Stimulated activated CD8-positive, alpha-beta memory T cell treated with anti-CD3 and anti-CD28 coated beads, Interleukin-15, amount 100 ng/mL, for 1 hour (primary cell): ENCODE measurements at places on chromosomes 1 and 21.

GRCh38 chr21:27261676-27262075 is 294.8 kb upstream of the ADAMTS5 start:
- no peak for DNase-seq

DNA sequence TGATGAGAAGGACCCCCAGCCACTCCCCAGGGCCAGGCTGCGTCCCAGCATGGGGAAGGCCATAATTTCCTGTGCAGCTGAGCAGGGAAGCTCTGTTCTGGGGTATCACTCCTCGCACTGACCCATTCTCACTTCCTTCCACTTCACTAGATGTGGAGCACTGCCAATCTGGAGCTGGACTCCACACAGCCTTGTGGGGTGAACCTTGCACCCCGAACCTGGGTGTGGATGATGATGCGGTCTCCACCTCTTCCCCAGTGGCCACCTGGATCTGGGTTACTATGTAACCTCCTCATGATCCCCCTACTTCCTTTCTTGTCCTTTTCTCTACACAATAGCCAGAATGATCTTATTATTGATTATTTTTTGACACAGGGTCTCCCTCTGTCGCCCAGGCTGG is 36.7 kb downstream of the CTNNBIP1 start:
- DNase-seq, result no peak

GRCh38 chr21:16587141-16587581 is 857.4 kb downstream of the USP25 start:
- DNase-seq, result no peak

GRCh38 chr1:54347261-54347954 is 58.8 kb downstream of the SSBP3 start:
- no peak for DNase-seq

- DNase-seq, result no peak
These were observed 19.2 kb downstream of the WDTC1 start for GRCh38 chr1:27253596-27253995.

- no peak for DNase-seq
These were observed 15.3 kb upstream of the SSX2IP start for GRCh38 chr1:84705513-84705912.

DNA sequence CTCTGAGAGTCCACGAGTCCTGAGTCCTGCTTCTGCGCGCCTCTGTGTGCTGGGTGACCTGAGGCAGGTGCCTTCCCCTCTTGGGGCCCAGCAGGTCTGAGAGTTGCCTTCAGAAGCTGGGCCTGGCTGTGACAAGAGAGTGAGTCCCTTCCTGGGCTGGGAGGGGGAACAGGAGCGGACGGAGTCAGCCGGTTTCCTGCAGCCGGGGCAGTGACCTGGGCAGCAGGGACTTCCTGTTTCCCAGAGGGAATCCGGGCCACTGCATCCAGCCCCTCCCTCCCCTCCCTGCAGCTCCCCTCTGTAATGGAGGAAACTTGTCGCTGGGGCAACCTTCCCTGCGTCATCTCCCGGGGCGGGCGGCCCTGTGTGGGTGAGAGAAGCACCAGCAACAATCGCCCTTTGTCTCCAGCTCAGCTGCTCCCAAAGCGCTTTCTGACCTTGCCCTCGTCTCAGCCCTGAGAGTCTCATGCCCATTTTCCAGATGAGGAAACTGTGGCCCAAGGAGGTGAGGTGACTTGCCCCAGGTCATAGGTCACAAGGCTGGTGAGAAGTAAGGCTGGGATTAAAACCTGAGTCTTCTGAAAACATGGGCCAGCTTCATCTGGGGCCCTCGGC is 61.1 kb downstream of the SDC3 start:
- DNase-seq, result no peak

- no peak for DNase-seq
These were observed 180.1 kb upstream of the PRMT6 start for GRCh38 chr1:106876384-106876783.

DNA sequence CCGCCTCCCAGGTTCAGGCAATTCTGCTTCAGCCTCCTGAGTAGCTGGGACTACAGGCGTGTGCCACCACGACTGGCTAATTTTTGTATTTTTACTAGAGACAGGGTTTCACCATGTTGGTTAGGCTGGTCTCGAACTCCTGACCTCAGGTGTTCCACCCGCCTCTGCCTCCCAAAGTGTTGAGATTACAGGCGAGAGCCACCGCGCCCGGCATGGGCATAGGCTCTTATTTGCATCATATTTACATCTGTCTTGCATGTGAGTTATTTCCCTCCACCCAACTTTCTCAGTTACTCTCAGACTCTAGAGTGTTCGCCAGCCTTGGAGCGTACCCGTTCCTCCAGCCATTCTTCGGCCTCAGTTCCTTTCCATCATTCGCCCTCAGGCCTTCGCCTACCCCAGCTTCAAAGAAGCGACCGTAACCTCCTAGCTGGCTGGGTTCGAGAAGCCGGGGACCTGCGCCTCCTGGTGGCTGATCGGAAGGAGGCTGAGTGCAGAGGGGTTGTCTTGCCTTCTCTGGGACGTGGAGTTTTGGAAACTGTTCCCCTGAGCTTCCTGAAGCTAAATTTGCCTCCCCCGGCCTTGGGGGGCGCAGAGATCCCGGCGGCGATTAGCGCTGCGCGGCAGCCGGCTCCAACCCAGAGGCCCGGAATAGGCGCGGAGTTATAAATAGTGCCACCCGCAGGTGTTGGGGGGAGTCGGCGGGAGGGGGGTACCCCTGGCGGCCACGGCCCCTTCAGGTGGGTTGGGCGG is 3.6 kb upstream of the ZBTB7B start:
- DNase-seq, result peak; percentile 49
